Large intestine (tissue), 12 donors: ENCODE measurements at places on chromosomes 12 and 14.

DNA sequence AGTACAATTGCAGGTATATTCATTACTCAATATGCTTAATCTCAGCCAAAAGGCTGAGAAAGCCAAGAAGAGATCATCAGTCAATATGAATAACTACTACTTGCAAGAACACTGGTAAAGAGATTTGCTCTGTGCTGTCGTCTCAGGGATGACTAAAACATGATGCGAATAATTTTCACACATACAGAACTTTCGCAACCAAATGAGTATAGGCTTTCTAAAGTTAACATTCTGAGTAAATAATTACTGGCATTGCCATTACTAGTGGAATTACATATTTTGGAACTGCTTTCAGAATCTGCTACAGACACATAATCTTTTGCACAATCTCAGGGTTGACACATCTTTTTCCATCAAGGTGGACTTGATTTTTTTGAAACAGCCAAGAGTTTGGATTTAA lies 24.7 kb downstream of the NCKAP1L start:
- DNase-seq: no peak

GRCh38 chr12:29242921-29243431 lies 93.9 kb downstream of the FAR2 start:
- no peak for DNase-seq

- no peak for DNase-seq
These were observed 162.9 kb downstream of the PCNX1 start for GRCh38 chr14:71070169-71070568.

DNA sequence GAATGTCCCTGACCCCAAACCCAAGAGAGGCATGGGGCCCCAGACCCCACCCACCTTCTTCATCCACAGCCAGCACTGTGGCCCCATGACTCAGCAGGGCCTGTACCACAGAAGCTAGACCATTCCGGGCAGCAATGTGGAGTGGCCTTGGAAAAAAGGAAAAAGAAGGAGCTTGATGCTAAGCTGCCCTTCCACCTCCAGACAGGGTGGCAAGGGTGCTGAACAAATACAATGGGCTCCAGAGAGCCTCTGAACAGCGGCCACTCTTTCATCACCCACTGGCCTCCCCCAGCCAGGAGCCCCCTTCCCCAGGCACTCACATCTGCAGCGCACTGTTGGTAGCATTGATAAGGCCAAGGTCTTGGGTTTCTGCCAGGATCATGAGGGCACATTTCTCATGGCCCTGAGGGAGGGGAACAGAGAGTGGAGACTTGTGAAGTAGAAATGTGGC lies 13.9 kb downstream of the SLC39A5 start:
- no peak for DNase-seq

GRCh38 chr12:26680727-26681455 lies 152.1 kb downstream of the ITPR2 start:
- no peak for DNase-seq

DNA sequence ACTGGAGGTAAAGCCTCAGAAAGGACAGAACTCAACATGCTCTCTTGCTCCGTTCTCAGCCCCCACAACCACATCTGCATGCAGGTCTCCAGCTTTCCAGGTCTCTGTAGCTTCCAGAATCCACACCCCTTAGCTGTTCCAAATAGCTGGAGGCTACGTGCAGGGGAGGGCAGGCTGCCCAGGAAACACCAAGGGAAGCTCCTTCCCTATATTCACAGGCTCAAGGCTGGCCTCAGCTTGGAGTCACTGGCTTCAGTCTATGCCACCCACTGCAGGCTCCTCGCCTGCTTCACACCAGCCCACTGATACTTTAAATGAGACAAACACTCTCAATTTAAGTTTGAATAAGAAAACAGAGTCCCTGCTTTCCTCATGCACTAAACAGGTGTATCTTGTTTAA lies 73.3 kb downstream of the ASCL4 start:
- no peak for DNase-seq

DNA sequence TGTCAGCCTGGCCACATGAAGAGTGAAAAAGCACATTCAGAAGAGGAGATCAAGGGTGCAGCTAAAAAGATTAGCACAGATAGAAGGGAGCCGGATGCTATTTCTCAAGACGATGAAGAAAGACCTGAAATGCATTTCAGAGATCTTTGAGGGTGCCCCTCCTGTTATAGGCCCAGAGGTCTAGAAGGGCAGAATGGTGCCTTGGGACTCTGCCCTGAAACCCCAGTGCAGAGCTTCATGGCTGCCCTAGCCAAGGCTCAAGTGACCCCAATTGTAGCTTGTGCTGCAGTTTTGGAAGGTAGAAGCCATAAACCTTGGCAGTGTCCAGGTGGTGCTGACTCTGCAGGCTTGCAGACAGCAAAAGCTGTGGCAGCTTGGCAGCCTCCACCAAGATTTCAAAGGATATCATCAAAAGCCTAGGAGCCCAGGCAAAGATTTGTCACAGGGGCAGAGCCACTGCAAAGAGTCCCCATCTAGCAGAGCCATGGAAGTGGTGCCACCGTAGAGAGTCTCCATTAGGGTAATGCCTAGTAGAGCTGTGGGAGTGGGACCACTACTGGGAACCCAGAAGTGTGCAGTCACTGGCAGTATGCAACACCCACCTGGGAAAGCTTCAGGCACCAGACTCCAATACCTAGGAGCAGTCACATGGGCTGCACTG lies 6.4 kb downstream of the LACRT start:
- no peak for DNase-seq

DNA sequence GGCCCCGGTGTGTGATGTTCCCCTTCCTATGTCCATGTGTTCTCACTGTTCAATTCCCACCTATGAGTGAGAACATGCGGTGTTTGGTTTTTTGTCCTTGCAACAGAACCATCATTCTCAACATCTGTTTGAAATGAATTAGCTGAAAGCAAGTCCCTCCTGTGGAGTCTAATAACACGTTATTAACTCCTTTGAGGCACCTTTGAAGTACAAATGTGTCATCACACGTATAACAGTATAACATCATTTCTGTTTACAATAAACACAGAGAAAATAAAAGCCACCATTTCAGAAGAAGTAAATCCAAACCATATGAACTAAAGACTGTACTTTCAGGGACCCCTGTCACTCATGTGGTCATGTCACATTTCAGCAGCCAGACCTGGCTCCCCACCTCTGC lies 198.5 kb downstream of the STXBP6 start:
- DNase-seq: no peak

DNA sequence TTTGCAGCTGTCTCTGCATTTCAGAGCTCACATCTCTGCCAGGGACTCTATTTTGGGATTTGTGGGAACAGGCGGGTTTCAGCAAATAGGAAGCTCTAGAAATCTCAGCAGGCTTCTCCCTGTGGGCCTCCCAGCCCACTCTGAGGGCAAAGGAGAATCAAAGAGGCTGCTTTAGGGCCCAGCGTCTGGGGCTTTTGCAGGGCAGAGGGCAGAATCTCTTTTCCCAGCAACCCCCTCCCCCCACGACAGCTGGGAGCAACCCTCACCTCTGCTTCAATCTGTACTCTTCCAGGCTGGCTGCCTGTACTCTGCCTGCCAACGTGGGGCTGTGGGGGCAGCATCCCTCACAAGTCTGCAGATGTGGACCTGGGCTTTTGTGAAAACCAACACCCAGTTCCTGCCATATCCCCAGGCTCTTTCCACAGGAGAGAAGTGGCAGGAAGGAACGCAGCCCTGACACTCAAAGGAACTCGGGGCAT lies 529.6 kb upstream of the TBX3 start:
- DNase-seq: no peak

DNA sequence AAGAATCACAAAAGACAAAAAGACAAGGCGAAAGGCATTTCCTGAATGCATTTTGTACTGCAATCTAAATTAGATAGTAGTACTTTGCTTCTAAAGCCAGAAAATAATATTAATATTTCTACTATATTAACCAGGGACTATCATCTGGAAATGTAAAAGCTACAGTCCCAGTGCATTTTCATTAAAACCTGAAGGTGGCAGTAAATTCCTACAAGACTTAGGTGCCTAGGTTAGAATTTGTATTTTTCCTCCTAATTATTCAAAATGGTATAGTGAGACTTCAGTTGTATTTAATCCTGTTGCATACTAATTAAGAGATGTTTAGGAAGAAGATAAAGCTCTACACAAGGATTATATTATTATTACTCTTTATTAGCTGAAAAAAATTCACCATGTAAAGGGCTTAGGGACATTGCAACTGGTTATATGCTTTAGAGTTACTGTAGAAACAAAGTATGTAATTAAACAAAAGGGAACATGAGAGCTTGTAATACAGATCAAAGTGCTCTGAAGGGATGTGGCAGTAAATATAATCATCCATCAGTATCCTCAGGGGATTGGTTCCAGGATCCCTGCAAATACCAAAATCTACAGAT lies 53.6 kb downstream of the BRMS1L start:
- DNase-seq: no peak

DNA sequence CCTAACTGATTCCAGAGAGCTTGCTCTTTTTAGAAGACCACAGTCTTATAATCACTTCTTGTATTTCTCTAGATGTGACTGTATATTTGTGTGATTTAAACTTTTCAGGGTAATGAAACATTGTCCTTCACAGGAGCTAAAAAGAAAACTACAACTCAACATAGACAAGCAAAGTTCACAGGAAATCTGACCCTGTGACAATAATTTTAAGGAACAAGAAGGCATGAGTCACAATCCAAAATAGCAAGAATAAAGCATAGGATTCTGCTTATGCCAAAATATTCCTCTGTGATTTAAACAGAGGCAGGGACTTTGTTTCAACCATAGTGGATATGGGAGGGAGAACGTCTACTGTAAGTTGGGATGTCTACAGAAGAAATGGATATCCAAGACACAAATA lies 44.3 kb downstream of the GPR65 start:
- no peak for DNase-seq

DNA sequence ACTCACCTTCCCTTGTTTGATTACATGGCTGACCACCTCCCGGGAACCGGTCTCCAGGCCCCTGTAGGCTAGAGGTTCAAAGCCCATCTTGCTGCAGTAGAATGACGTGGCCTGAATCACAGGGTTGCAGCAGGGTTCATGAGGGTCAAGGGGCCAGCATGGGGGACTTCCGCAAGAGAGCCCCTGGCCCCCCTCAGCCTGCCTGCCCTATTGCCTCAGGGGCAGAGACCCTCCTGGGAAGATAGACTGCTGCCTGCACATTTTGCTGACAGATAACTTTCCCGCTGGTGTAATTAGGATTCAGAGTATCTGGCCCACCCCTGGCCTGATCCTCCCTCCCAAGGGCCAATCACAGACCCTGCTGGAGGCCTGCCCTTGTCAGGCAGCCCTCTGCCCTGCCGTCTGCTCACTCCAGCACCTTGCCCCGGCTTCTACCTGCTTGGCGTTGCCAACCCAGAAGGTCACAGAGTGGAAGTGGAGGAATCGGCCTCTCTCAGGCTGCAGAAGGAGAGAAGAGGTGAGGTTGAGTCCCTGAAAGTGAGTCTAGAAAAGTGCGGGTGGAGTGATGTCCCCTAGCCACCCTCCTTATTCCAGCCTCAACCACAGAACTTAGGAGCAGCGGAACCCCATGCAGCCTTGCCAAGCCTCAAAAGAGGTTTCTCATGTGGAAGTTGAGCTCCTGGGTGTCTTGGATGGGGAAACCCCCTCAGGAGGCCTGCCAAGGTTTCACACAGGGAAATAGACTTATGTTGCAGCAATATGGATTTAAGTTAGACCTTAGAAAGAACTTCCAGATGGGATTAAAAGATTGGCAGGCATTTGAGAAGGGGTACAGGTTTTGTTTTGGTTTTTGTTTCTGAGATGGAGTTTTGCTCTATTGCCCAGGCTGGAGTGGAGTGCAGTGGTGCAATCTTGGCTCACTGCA lies 1.1 kb downstream of the HPD start:
- no peak for DNase-seq

- DNase-seq: no peak
These were observed 30.9 kb upstream of the DYRK2 start for GRCh38 chr12:67617629-67618028.
